Upper lobe of left lung (tissue), 6 donors: ENCODE measurements at places on chromosomes 3 and 15. TPM values are rescaled to one million over a fixed set of nuclear protein-coding genes. Genes with fewer than 3 reads are reported as not detected.

- H3K27me3 ChIP-seq = no peaks in the 10 kb centered on the region
- H3K4me3 ChIP-seq = no peak overlapping the region
- H3K27ac ChIP-seq = no peak overlapping the region
- DNase-seq = no peak
Observed at GRCh38 chr15:81291916-81292522, 31.9 kb downstream of the STARD5 start.

The CILP gene
- total RNA-seq = 1.0 TPM

The TMEM207 gene
- total RNA-seq = not detected

DNA sequence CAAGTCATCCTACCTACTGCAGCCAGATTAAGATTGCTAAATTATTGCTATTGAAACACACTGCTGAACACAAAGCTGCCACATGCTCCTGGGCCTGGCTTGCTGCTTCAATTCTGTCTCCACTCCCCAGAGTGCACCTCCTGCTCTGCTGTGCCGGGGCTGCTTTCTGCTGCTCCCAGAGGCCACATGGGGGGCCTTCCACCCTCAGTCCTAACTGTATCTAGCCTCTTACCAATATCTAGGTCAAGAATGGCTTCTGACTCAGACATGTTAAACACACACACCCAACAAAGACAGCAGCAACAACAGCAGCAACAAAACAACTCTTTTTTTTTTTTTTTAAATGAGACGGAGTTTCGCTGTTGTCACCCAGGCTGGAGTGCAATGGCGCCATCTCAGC lies 33.0 kb downstream of the MYZAP start:
- peaks cover 32% of the 10 kb centered on the region for H3K36me3 ChIP-seq
- H3K4me3 ChIP-seq = no peak overlapping the region
- H3K4me1 ChIP-seq = peaks cover 9% of the 10 kb centered on the region
- peak overlapping the region; percentile 7 for H3K27ac ChIP-seq
- DNase-seq = no peak
- no peaks in the 10 kb centered on the region for H3K27me3 ChIP-seq

- no peak overlapping the region for H3K4me3 ChIP-seq
- no peak for DNase-seq
- H3K36me3 ChIP-seq = no peaks in the 10 kb centered on the region
- H3K27me3 ChIP-seq = no peaks in the 10 kb centered on the region
- H3K4me1 ChIP-seq = no peaks in the 10 kb centered on the region
Observed at GRCh38 chr15:39100106-39100660, 480.7 kb upstream of the THBS1 start.

GRCh38 chr3:72352176-72352575 lies 496.1 kb downstream of the SHQ1 start:
- peaks cover 13% of the 10 kb centered on the region for H3K4me1 ChIP-seq
- DNase-seq = no peak
- no peaks in the 10 kb centered on the region for H3K36me3 ChIP-seq
- no peaks in the 10 kb centered on the region for H3K27me3 ChIP-seq

GRCh38 chr15:35136321-35137189 lies 51.5 kb upstream of the NANOGP8 start:
- no peaks in the 10 kb centered on the region for H3K4me1 ChIP-seq
- H3K27ac ChIP-seq = no peak overlapping the region
- no peaks in the 10 kb centered on the region for H3K36me3 ChIP-seq
- DNase-seq = no peak
- no peaks in the 10 kb centered on the region for H3K27me3 ChIP-seq

- peaks cover 10% of the 10 kb centered on the region for H3K27me3 ChIP-seq
- DNase-seq = no peak
- no peaks in the 10 kb centered on the region for H3K36me3 ChIP-seq
- no peaks in the 10 kb centered on the region for H3K4me1 ChIP-seq
- no peak overlapping the region for H3K27ac ChIP-seq
- no peak overlapping the region for H3K4me3 ChIP-seq
Observed at GRCh38 chr3:195761567-195762248, 40.9 kb downstream of the MUC20 start.

GRCh38 chr3:179175358-179175757 lies 27.2 kb downstream of the PIK3CA start:
- H3K27ac ChIP-seq = no peak overlapping the region
- no peak for DNase-seq
- H3K36me3 ChIP-seq = no peaks in the 10 kb centered on the region
- no peak overlapping the region for H3K4me3 ChIP-seq
- H3K4me1 ChIP-seq = peaks cover 5% of the 10 kb centered on the region

DNA sequence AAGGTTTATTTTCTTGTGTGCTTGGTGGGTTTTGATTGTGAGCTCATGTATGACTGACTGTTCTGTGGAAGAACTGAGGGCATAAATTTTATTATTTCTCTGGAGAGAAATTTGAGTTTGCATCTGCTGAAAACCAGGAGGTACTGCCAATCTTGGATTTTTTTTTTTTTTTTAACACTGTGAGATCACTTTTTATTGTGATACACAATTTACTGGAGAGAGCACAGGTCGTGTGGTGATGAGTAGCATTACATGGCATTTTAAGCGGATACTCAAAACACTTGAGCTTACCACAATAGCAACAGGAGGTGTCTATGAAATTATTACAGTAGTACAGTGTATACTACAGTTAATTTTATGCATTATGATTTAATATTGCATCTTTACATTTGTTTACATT lies 237.4 kb downstream of the MFSD1 start:
- no peak overlapping the region for H3K4me3 ChIP-seq
- DNase-seq = no peak
- H3K36me3 ChIP-seq = no peaks in the 10 kb centered on the region
- H3K27ac ChIP-seq = no peak overlapping the region

- H3K36me3 ChIP-seq = no peaks in the 10 kb centered on the region
- peak overlapping the region; percentile 84 for H3K4me3 ChIP-seq
- no peaks in the 10 kb centered on the region for H3K27me3 ChIP-seq
- H3K27ac ChIP-seq = peak overlapping the region; percentile 82
Observed at GRCh38 chr15:45637141-45637540, 2.3 kb downstream of the SQOR start.

GRCh38 chr3:187902041-187902471 lies 156.8 kb upstream of the BCL6 start:
- no peak overlapping the region for H3K4me3 ChIP-seq
- no peak for DNase-seq
- no peaks in the 10 kb centered on the region for H3K27me3 ChIP-seq

- no peaks in the 10 kb centered on the region for H3K36me3 ChIP-seq
- H3K27me3 ChIP-seq = no peaks in the 10 kb centered on the region
- DNase-seq = no peak
- no peak overlapping the region for H3K4me3 ChIP-seq
- H3K4me1 ChIP-seq = peaks cover 15% of the 10 kb centered on the region
Observed at GRCh38 chr3:55790596-55791350, 303.7 kb upstream of the WNT5A start.

- no peak overlapping the region for H3K4me3 ChIP-seq
- no peaks in the 10 kb centered on the region for H3K27me3 ChIP-seq
- H3K4me1 ChIP-seq = no peaks in the 10 kb centered on the region
- H3K27ac ChIP-seq = no peak overlapping the region
Observed at GRCh38 chr3:111051354-111051753, 20.3 kb upstream of the NECTIN3 start.

The NRROS gene
- total RNA-seq = 19.8 TPM

- DNase-seq = no peak
- H3K27me3 ChIP-seq = no peaks in the 10 kb centered on the region
- no peak overlapping the region for H3K4me3 ChIP-seq
- no peaks in the 10 kb centered on the region for H3K36me3 ChIP-seq
- no peak overlapping the region for H3K27ac ChIP-seq
- peaks cover 24% of the 10 kb centered on the region for H3K4me1 ChIP-seq
Observed at GRCh38 chr3:42749753-42750231, 23.3 kb downstream of the CCDC13 start.

The ZNF592 gene
- 24.6 TPM for total RNA-seq

DNA sequence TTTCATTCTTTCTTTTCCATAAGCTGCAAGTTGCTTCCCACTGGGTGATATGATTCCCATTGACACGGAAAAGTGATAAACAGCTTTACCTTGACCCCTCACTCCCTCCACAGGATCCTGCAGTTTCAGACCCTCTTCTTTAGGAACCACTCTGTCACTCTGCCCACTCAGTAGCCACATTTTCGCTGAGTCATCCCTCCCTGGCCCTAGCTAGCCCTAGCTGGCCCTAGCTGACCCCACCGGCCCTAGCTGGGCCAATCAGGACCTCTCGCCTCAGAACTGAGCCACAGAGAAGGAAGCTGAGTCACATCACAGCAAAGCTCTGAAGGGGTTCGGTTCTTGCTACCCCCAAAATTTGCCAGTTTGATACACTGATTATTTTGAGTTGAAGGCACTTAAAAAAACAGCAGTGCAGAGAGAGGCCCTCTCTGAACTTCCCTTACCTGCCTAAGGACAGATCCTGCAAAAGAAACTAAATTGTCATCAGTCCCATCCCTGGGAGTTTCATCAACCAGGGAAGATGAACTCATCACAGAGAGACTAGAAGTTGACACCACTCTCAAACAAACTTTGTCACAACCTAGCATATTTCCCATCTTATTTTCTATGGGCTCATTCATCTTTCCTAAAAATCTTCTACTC lies 233.5 kb upstream of the PROK2 start:
- DNase-seq = peak; percentile 16
- H3K36me3 ChIP-seq = no peaks in the 10 kb centered on the region
- H3K4me1 ChIP-seq = no peaks in the 10 kb centered on the region
- no peak overlapping the region for H3K4me3 ChIP-seq
- H3K27me3 ChIP-seq = no peaks in the 10 kb centered on the region

GRCh38 chr3:186583831-186584230 lies 13.3 kb downstream of the DNAJB11 start:
- no peaks in the 10 kb centered on the region for H3K4me1 ChIP-seq
- no peak overlapping the region for H3K27ac ChIP-seq
- H3K36me3 ChIP-seq = peaks cover 60% of the 10 kb centered on the region

GRCh38 chr15:27686369-27686768 lies 412.7 kb downstream of the OCA2 start:
- DNase-seq = no peak
- H3K36me3 ChIP-seq = no peaks in the 10 kb centered on the region
- no peak overlapping the region for H3K4me3 ChIP-seq
- H3K4me1 ChIP-seq = no peaks in the 10 kb centered on the region
- H3K27me3 ChIP-seq = no peaks in the 10 kb centered on the region

GRCh38 chr3:151085889-151086483 lies 522 bp downstream of the MED12L start:
- H3K27me3 ChIP-seq = peaks cover 10% of the 10 kb centered on the region
- H3K27ac ChIP-seq = no peak overlapping the region
- DNase-seq = no peak
- H3K36me3 ChIP-seq = no peaks in the 10 kb centered on the region
- H3K4me1 ChIP-seq = peaks cover 29% of the 10 kb centered on the region

The STRA6 gene
- total RNA-seq = not detected

- peaks cover 13% of the 10 kb centered on the region for H3K4me1 ChIP-seq
- no peaks in the 10 kb centered on the region for H3K27me3 ChIP-seq
- peak overlapping the region; percentile 14 for H3K27ac ChIP-seq
- H3K36me3 ChIP-seq = no peaks in the 10 kb centered on the region
Observed at GRCh38 chr3:188646592-188646991, 492.6 kb downstream of the LPP start.

- H3K27ac ChIP-seq = peak overlapping the region; percentile 1
- no peaks in the 10 kb centered on the region for H3K27me3 ChIP-seq
- H3K36me3 ChIP-seq = no peaks in the 10 kb centered on the region
- H3K4me3 ChIP-seq = no peak overlapping the region
Observed at GRCh38 chr15:38670128-38671005, 105.8 kb upstream of the RASGRP1 start.
